Brain microvascular endothelial cell (primary cell): ENCODE measurements at places on chromosomes 4 and X.

GRCh38 chrX:39563178-39563577, 534.6 kb downstream of the BCOR start:
- no peak for DNase-seq

DNA sequence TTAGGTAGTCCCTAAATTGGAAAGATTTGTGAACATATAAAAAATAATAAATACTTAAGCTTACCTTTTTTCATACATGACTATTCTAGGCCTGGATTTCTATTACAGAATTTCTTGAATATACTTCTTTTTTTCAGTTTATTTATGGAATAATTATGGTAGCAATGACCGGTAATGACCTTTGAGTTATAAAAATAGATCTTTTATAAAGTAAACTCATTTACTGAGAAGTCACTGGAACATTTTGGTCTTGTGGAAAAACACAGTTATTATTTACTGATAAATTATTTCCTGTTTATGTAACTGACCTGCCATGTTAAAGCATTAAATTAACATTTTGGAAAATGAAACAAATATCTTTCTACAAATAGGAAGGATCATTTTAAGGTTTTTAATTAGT, 80.4 kb upstream of the RASGEF1B start:
- DNase-seq = no peak

DNA sequence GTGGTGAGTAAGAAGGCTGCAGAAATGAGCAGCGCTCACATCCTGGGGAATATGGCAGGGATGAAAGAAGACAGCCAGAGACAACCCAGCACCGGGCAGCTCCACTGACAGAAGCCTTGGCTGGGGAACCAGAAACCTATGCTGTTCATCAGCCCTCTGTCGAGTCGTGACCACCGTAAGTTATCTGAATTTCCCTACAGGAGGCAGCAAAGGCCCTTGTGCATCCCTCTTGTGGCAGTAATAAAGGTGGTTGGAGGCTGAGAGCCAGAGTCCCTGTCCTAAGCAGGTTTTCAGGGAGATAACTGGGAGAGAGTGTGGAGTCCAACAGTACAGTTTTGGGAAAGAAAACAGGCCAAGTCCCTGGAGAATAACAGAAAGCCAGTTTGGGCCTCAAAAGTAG, 194.0 kb upstream of the BOD1L1 start:
- no peak for DNase-seq

- no peak for DNase-seq
Measured at GRCh38 chr4:119858176-119858575, 208.5 kb downstream of the MAD2L1 start.

DNA sequence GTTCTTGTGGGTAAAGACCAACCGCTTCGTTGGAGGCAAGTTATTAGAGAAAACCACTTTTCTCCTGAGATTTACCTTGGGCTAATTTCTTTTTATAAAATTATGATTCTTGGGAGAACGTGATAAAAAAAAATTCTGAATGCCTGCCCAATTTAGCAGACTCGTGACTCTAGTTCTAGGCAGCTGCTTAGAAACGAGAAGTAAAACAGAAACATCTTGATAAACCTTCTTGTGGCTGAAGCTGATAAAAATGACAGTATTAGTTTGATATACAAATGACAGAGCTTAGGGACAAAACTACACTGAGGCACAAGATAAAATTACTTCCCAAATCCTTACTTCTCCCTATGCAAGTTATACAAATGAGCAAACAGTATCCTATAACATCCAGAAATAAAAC, 458.9 kb upstream of the TEX13C start:
- no peak for DNase-seq

GRCh38 chr4:136012220-136012619, 1520.1 kb downstream of the PCDH18 start:
- no peak for DNase-seq

DNA sequence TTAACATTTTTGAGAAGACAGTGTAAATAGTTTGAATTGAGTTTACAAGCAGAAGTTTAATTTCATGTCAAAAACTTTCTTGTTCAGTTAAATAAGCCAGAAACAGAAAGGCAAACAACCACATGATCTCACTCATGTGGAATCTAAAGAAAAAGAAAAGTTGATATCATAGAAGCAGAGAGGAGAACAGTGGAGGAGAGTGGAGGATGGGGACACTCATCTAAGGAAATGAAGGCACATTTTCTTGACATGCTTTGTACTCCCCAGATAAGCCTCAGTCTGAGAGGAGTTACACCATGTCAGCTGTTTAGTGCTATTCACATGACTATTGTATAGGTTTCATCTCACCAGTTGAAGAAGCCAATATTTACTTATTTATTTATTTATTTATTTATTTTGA, 13.5 kb downstream of the SNCA start:
- DNase-seq = peak; percentile 27

DNA sequence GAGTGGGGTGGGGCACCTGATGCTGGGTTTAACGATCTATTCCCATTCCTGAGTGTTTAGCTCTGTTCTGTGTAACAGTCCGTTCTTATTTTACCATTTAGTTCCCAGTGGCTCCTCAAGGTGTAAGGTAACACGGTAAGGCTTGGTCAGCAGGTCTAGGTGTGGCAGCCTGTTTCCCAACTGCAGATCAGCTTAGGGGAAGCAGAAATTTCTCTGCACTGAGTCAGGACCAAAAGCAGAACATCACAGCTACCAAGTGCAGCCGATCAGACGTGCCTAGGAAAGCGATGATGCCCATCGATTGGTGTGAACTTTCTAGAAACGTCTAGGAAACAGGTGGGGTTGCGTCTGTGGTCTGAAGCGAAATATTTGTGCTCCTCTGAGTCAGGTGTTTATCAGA, 240.1 kb downstream of the STIM2 start:
- DNase-seq = no peak

GRCh38 chr4:26073886-26074560, 160.0 kb downstream of the SMIM20 start:
- no peak for DNase-seq

DNA sequence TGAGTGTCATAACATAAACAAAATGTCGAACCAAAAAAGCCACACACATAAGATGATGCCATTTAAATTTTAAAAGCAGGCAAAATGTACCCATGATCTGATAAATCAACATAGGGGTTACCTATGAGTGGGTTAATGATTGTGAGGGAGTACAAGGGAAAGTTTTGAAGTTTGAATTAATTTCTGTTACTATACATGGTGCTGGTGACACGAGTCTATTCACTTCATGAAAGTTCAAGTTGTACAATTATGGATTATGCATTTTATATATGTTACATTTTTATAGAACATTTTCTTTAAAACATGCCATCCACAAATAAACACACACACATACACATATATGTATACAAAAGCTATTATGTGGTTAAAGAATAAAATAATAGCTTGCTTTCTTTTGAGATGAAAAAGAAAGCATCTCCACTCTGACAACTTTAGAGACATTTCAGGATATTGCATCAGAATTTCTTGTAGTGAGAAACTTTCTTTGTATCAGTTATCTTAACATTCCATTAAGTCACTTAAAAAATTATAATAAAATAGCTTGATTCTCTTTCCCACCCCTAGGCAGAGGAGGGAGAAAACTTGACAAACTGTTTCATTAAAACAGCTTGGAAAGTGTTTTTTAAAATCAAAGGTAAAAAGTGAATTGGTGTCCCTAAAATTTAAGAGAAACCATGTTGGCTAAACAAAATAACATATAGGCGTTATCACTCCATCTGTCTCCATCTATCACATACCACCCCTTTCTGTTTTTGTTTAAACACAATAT, 891.8 kb upstream of the NDST4 start:
- DNase-seq = no peak

GRCh38 chr4:183960046-183960420, 54.9 kb downstream of the STOX2 start:
- peak; percentile 56 for DNase-seq

DNA sequence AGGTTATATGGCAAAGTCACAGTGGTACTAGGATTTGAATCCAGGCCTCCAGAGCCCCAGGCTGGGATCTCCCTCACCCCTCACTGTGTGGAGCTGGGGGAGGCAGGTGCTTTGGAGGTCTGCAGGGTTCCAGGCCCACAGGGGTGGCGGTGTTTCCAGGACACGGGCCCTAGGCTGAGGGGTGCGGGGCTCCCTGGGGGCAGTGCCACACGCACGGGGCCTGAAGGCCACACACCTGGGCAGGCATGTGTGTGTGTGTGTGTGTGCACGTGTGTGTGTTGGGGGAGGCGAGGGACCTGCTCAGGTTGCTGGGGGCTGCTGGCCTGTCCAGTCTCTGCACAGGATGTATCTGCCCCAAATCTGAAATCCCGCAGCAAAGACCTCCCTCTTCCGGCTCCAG, 18.8 kb downstream of the SH3TC1 start:
- DNase-seq = no peak

DNA sequence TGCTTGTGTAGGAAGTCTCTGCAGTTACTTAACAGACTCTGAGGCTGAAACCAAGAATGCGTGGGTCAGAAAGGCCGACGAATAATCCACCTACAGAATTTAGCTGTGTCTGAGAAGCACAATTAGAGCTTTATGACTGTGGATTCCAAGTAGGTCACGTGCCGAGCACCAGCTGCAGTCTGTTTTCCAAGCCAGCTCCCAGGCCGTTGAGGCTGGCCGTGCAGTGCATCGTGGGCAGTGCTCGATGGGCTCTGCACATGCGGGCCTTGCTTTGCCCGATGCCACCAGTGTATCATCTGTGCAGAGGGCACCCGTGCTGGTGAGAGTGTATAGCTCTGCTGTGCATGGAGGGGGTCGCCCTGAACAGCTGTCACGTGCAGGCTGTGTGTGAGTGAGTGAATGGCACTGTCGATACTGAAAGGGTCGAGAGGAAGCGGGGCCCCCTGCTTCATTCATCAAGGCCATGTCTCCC, 67.5 kb upstream of the CLDN34 start:
- peak; percentile 73 for DNase-seq

DNA sequence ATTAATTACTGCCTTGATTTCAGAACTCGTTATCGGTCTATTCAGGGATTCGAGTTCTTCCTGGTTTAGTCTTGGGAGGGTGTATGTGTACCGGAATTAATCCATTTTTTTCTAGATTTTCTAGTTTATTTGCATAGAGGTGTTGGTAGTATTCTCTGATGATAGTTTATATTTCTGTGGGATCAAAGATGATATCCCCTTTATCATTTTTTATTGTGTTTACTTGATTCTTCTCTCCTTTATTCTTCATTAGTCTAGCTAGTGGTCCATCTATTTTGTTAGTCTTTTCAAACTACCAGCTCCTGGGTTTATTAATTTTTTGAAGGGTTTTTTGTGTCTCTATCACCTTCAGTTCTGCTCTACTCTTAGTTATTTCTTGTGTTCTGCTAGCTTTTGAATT, 32.1 kb downstream of the CDX4 start:
- DNase-seq = no peak

DNA sequence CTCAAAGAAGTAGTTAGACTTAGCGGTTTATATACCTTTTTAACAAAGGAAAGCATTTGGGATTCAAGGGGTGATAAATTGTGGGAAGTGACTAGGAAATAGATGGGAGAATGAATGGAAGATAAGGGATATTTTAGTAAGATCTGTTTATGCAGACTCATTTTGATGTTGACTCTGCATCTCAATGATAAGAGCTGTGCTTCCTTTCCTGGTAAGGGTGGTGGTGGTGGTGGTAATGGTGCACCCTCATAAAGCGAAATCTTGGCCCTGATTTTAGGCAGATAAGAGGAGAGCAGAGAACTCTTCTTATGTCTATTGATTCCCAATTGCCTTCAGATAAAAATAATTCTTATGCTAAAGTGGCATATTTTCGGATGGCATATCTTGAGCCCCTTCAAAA, 197.1 kb downstream of the SPRY1 start:
- no peak for DNase-seq

GRCh38 chrX:65532016-65532415, 2.6 kb downstream of the LAS1L start:
- no peak for DNase-seq

DNA sequence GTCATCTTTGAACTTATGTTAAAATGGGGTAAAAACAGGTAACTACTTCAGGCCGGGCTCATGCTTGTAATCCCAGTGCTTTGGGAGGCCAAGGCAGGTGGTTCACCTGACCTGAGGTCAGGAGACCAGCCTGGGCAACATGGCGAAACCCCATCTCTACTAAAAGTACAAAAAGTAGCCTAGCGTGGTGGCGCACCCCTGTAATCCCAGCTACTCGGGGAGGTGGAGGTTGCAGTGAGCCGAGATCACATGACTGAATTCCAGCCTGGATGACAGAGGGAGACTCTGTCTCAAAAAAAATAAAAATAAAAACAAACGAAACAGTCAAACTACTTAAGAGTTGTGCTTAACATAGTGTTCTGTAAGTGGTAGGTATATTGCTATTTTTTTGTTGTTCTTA, 2.5 kb downstream of the DDX3X start:
- DNase-seq = no peak

DNA sequence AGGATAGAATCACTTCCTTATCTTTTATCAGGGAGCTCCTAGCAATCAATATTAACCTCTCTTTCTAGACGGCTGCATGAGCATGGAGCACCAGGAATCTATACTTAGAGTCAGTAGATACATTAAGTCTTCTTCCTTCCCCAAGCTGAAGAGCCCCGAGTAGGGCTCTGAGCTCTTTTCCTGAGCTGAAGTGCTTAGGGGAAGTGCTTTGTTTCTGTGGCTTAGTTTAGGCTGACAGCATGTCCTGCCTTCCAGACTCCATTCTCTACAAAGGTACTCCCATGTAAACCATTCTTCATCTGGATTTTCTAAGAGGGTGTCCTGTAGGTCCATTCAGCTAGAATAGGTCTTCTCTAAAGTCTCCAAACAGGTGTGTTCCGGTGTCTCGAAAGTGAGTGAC, 127.5 kb upstream of the AFF2 start:
- no peak for DNase-seq

DNA sequence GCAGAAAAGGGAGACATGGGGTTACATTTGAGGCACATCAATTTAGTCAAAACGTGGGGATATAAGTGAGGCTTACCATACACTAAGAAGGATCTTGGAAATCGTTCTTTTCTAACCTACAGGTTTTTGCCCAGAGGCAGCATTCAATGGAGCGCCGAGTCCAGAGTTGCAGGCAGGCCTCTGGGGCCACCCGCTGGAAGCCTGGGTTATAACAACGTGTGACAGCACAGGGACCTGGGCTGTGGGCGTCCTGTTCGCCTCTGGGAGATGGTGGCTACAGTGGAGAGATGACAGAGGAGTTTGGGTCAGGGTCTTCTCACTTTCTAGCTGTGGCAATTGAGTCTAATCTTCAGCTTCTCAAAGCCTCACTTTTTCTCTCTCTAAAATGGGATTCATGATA, 53.9 kb downstream of the ENPP6 start:
- peak; percentile 34 for DNase-seq
